ENCODE measurements at places on chromosomes 6 and 20.
A peak's percentile ranks its signal among the peaks of the same experiment; 100 is the strongest.

- no peak for DNase-seq
These were observed 23.2 kb downstream of the CHRNA4 start for GRCh38 chr20:63337786-63338420.

GRCh38 chr6:142827369-142827768, 117.6 kb downstream of the HIVEP2 start:
- DNase-seq, result no peak

GRCh38 chr6:117352466-117353081, 73.2 kb downstream of the ROS1 start:
- DNase-seq, result no peak

DNA sequence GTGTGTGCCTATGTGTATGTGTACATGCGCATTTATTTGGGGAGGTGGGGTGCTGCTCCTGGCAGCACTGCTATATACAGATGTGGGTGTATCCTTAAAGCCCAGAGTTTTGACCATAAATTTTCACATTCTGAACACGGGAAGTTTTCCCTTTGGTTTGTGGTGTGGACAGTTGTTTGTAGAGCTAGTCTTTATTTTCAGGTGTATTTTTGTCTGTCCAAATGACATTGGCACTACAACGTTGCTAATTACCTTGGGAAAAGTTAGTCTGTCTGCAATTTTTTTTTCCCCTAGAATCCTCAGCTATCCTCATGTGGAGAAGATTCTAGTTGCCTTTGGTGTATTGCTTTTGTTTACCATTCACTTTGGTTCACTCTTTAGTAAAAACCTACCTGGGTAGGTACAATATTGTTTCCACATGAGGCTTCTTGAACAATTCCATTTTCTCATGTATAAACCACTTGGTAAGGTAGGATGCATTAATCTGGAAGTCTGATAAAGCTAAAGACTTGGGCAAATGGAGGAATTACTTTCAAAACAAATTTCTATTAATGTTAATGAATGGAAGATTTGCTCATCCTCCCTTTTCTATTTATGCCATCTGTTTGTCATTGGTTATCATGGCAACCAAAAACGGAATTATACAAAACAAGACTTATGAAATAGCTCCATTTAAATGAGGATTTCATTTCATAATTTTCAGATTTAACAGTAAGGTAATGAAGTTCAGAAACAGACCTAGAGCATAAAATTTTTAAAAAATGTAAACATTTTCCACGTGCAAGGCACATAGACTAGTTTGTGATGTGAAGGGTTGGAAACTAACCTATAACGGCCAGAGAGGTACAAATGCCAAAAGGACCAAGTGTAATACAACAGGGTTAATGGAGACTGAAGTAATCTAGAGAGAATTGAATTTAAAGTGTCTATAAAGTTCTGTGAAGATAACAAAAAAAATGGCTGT, 3.9 kb downstream of the CCN2 start:
- DNase-seq, result no peak

GRCh38 chr6:135046912-135047311, 7.7 kb downstream of the HBS1L start:
- no peak for DNase-seq

- DNase-seq, result no peak
These were observed 6.5 kb downstream of the C20orf202 start for GRCh38 chr20:1209447-1210387.

DNA sequence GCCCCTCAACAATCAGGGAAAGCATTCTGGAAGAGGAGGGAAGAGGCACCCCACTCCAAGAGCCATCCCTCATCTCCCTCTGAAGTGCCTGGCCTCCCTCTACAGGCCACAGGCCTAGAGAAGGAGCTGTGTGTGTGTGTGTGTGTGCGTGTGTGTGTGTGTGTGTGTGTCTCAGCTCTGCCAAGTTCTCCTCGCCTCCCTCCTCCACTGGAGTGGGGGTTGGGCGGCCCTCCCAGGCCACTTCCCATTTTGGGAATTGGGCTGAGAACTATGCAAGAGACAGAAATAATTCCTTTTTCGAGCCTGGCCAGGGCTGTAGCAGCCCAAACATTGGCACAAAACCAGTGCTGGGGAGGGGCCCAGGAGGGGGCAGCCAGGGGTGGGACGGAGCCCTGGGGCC, 35.7 kb downstream of the KCNB1 start:
- peak; percentile 25 for DNase-seq

DNA sequence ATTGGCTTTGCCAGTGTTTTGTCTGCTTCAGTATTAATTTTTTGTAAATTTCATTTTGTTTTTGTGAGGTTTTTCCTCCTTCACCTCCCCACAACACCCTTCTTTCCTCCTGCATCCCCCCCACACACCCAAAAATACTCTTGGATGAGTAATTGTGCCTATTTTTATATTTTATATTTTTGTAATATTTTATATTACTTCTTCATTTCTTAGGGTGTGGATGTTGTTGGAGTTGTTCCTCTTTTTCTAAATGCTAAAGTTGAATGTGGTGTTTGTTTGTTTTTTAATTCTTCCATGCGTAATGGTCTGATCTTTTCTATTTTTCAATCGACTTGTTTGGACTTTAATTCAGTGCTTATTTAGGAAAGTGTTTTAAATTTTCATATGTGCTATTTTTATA, 420.5 kb upstream of the SOX4 start:
- DNase-seq, result no peak

DNA sequence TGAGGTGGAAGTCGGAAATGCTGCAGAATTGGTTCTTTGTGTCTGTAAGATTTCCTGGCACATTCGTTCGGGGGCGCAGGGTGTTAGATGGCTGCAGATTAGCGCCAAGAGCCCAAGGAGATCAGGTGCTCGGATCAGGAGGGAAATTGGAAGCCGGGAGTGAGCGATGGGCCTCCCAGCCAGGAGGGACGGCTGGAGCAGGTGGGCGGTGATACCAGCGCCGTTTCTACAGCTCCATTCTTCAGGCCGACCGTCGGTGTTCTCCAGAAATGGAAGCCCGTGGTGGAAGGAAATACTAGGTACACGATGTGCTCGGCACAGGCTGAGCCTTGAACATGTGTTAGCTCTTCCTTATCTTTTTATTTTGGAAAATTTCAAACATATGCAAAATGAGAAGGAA, 6.5 kb downstream of the SIRPA start:
- no peak for DNase-seq

GRCh38 chr6:159110013-159110412, 59.2 kb upstream of the FNDC1 start:
- no peak for DNase-seq

GRCh38 chr6:99471638-99472037, 43.6 kb downstream of the USP45 start:
- no peak for DNase-seq

DNA sequence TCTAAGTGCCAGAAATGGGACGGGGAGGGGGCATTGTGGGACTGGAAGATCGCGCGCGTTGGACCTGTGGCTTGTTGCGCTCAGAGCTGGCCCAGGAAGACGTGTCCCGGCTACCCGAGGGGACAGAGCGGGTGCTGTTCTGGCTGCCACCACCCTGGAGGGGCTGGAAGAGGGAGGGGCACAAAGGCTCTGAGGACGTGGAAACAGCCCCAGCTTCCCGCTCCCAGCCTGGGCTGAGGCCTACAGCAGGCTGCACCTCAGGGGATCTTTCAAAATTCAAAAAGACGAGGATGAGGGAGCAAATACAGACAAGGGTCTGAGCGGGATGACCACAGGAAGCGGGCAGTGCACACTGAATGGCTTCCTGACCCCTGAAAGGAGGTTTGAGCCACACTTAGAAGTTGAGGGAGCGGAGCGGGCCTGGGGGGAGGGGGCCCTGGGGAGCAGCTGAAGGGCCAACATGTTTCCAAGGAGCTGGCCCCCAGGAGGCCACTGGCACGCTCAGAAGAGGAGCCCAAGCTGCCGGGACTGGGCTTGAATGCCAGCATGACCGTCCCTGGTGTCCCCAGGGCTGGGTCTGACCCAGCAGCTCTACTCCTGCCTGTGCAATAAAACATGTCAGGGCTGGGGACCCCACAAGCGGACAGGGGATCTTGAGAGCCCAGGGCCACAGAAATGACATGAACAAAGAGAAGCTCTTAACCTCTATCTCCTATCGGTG, 1.3 kb downstream of the OXT start:
- no peak for DNase-seq

DNA sequence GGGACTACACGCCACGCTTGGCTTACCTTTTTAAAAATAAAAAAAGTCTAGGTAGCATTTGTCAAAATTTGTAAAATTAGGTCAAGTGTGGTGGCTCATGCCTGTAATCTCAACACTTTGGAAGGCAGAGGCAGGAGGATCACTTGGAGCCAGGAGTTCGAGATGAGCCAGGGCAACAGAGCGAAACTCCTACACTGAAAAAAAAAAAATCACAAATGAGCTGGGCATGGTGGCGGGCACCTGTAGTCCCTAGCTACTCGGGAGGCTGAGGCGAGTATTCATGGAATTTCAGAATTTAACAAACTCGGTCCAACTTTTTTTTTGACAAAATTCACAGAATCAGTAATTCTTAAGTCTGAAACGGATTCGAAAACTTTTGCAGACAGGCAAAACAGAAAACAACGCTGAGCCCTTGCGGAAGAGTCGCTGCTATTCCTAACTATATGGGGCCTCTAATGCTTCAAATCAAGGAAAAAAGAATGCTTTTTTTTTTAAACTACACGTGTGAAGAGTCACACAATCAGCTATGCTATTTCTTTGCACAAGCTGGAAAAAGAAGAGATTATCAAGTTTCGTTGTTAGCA, 62.9 kb downstream of the GTF2H5 start:
- peak; percentile 34 for DNase-seq

GRCh38 chr6:122154155-122154554, 245.3 kb upstream of the HSF2 start:
- DNase-seq, result no peak

DNA sequence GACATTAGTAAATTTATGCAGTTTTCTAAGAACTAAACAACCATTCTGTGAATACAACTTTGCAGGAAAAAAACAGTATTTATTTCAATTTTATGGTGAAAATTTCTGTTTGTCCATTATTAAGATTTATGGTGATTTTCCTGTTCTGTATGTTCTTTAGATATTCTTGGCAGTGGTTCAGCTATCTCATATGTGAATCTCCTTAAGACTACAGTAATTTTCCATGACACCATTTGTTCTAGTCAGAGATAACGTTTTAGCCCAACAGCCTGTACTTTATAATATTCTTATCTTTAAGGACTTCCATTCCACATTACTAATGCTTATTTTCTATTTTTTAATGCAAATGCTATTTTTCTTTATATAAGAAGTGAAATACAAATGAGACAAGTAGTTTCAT, 504.0 kb downstream of the RFPL4B start:
- DNase-seq, result no peak

DNA sequence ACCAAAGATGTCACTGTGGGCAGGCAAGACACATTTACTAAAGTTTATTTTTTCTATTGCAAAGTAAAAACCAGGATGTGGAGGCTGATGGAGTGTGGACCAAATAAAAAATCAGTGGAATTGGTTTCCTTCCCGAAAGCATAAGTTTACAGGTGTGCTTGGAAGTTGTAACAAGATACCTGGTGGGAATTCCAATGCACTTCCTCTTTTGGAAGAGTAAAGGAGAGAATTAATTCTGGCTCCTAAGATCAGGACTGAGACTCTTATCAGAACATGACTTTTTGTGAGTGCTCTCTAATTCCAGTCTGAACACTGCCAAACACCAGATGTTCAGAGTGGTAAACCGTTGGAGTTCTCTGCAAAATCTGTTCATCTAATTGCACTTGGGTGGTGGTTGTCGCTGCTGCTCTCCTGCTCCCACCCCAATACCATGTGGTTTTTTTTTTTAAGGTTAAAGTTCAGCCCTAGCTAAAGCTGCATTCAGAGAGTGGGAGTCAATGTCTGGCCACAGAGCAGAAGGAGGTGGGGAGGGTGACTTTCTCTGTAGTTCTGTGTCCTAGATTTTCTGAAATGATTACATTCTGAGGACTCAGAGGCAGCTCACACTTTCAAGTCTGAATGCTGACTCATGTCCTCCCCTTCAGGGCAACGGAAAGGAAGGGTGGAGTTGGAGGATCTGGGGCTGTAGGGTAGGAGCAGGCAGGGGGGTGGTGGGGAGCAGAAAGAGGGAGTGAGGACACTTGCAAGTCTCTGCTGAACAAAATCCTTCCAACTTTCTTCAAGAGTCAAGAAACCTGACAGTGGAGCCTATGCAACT, 275.8 kb upstream of the PRDM1 start:
- no peak for DNase-seq

- DNase-seq, result peak; percentile 72
These were observed 15.8 kb upstream of the PLCB1 start for GRCh38 chr20:8116067-8116811.

GRCh38 chr6:10847684-10848083, 9.3 kb upstream of the MAK start:
- no peak for DNase-seq

DNA sequence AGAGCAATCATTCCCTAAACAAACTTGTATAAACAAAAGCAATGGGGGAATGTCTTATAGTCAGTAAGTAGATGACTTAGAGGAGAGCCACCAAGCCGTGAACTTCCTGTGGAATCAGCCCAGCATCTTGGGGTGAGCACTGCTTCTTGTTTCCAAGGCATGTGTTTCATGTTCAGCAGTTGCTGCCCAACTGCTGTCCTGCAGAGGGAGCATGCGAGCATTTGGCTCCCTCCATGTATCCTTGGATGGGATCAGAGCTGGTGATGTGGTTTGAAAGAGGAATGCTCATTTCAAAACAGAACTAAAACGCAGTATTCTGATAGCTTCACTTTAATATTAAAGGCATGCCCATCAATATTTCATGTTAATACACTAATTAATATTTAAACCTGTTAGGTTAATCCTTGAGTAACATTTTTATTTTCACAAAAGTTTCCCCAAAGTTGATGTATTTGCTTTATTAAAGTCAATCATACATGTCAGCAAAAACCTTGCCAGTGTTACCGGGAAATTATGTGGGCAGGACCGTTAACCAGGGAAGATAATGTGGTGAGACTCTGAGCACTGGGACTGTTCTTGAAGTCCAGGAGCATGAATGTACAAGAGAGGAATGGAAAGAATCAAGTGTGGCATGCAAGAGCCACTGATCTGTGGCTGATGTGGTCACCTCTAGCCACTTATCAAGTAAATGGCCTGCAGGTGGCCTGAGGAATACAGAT, 172.1 kb upstream of the GGTLC1 start:
- DNase-seq, result peak; percentile 76

DNA sequence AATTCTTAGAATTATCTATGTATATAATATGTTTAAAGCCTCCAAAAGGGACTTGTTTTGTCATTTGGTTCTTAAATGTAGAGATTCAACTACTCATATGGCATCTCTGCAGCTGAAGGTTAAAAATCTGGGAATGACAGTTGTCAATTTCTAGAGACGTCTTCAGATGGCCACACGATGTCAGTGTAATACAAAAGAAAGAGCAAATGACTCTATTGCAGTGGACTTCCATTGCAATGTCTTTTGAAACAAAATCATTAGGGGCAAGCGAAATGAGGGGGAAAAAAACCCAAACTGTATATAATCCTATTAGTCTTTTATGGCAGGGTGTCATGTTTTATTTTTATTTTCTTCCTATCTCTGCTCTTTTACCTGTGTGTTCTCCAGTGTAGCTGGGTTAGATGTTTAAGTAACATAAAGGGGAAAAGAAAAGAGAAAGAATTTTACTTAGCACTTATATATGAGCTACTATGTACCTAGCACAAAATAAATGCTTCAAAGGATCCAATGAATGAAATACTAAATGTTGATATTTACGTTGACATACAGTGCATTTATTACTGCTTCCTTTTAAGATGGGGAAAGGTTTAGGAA, 26.2 kb downstream of the CCN2 start:
- DNase-seq, result peak; percentile 72

GRCh38 chr6:81878479-81878878, 126.0 kb upstream of the TENT5A start:
- no peak for DNase-seq

- DNase-seq, result no peak
These were observed 24.2 kb downstream of the FKBP1A start for GRCh38 chr20:1368448-1369199.

GRCh38 chr6:3500262-3501014, 43.6 kb upstream of the SLC22A23 start:
- DNase-seq, result no peak

Measured in pons (tissue), 1 donor.